Adrenal gland (tissue), 19 donors: ENCODE measurements at places on chromosomes 4 and X. TPM values are rescaled to one million over a fixed set of nuclear protein-coding genes. Genes with fewer than 3 reads are reported as not detected.
A peak's percentile ranks its signal among the peaks of the same experiment; 100 is the strongest.

Gene UGT2B15
- total RNA-seq: not detected

Gene PABPC1L2A
- not detected for total RNA-seq

Gene RBMX
- 133 TPM for total RNA-seq

Gene ALB
- total RNA-seq: 5.3 TPM

Gene NR3C2
- 11.5 TPM for total RNA-seq

Gene PDZD11
- total RNA-seq: 50.6 TPM

Gene NEUROG2
- total RNA-seq: not detected

Gene CITED1
- not detected for total RNA-seq

GRCh38 chr4:35872273-35872672, 372.0 kb downstream of the ARAP2 start:
- H3K27ac ChIP-seq: no peak overlapping the region
- H3K4me3 ChIP-seq: no peak overlapping the region
- no peak for DNase-seq
- H3K4me1 ChIP-seq: no peaks in the 10 kb centered on the region

- peaks cover 4% of the 10 kb centered on the region for H3K27me3 ChIP-seq
- no peak overlapping the region for H3K27ac ChIP-seq
- H3K36me3 ChIP-seq: no peaks in the 10 kb centered on the region
- peak; percentile 15 for DNase-seq
Observed at GRCh38 chrX:16212436-16212835, 45.2 kb downstream of the MAGEB17 start.

DNA sequence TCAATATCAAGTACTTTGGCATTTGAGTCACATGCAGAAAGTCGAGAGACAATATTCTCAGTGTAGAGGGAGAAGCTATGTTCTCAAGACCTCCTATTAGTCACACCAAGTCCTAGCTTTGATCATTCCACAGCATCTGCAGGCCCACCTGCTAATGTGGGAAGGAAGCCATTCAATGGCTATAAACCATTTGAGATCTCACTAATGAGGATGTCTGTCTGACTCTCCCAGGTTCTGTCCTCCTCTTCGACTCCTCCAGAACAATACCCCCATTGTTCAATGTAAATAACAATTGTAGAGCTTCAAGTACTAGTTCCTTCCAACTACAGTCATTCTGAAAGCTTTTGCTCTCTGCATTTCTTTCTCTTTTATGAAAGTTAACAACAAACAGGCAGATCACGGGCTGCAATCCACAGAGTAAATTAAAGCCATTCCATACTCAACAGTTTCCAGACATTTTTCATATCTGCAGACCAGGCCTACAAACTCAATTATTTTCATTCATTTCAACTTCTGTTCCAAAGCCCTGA, 140.2 kb upstream of the EDNRA start:
- no peaks in the 10 kb centered on the region for H3K4me1 ChIP-seq
- H3K36me3 ChIP-seq: no peaks in the 10 kb centered on the region
- no peak overlapping the region for H3K4me3 ChIP-seq
- no peaks in the 10 kb centered on the region for H3K27me3 ChIP-seq
- DNase-seq: no peak
- H3K27ac ChIP-seq: no peak overlapping the region

- peaks cover 12% of the 10 kb centered on the region for H3K4me1 ChIP-seq
- no peak overlapping the region for H3K4me3 ChIP-seq
- H3K27me3 ChIP-seq: no peaks in the 10 kb centered on the region
- no peak for DNase-seq
Observed at GRCh38 chr4:81498046-81498445, 26.3 kb upstream of the RASGEF1B start.

DNA sequence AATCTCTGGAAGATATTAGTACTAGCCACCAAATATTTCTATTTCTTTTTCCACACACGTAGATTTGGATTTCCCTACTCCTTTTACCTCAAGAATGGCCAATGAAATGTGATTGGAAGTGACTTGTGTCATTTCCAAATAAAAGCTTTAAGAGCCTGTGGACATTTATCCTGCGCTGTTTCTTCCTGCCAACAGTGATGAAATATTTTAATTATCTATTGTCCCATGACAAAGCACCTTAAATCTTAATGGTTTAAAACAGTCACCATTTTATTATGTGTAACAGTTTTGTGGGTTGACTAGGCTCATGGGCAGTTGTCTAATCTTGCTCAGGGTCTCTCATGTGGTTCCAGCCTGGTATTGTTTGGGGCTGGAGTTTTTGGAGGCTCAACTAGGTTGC, 3.5 kb upstream of the PGRMC2 start:
- H3K36me3 ChIP-seq: no peaks in the 10 kb centered on the region
- H3K4me1 ChIP-seq: peaks cover 8% of the 10 kb centered on the region
- H3K27ac ChIP-seq: no peak overlapping the region
- DNase-seq: no peak

DNA sequence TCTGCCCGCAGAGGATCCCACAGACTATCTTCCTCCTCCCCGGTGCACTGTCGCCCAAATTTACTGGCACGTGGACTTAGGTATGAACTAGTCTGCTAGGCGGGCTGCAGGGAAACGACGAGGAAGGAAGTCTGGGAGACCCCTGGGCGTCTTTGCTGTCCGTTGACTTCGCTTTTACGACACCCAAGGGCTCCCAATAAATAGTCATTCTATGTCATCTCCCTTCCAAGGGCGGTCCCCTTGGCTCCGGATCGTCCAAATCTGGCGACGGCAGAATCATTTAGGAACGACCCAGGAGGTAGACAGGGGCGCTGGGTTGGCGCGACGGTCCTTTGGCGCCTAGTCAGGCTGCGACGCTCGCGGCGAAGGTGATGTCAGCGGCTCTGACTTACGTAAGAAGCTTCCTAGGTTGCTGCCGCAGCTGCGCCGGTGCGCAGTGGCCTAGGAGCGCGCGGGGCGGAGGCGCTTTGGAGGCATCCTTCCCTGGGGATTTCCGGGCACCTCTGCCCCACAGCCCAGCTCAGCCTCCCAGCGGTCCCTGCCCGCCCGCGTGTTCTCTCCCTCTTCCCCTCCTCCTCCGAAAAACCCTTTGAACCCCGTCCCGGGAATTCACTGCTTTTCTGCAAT, 2.2 kb downstream of the NHS start:
- peak overlapping the region; percentile 11 for H3K4me3 ChIP-seq
- peak overlapping the region; percentile 37 for H3K27ac ChIP-seq
- peaks cover 3% of the 10 kb centered on the region for H3K27me3 ChIP-seq
- H3K4me1 ChIP-seq: no peaks in the 10 kb centered on the region

- H3K36me3 ChIP-seq: no peaks in the 10 kb centered on the region
- no peaks in the 10 kb centered on the region for H3K4me1 ChIP-seq
- no peaks in the 10 kb centered on the region for H3K27me3 ChIP-seq
- no peak overlapping the region for H3K27ac ChIP-seq
- no peak overlapping the region for H3K4me3 ChIP-seq
Observed at GRCh38 chr4:144666539-144667175, 20.7 kb downstream of the HHIP start.

DNA sequence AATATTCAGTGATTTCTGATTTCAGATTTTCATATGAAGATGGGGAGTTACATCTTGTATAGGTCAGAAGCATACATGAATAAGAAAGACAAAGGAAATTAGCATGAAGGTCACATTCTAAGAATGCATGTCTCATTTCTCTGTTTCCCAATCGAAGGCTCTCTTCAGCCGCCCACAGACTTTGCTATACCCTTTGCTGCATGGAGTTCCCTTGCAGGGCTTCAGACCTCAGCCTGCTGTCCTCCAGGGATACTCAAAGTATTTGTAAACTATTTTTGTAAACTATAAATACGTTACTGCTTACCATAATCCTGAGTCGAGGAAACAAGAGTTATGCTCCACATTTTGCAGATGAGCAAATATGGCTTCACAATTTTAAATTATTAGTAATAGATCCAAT, 738.4 kb downstream of the PCDH18 start:
- DNase-seq: no peak
- H3K36me3 ChIP-seq: no peaks in the 10 kb centered on the region
- no peak overlapping the region for H3K27ac ChIP-seq
- no peak overlapping the region for H3K4me3 ChIP-seq

DNA sequence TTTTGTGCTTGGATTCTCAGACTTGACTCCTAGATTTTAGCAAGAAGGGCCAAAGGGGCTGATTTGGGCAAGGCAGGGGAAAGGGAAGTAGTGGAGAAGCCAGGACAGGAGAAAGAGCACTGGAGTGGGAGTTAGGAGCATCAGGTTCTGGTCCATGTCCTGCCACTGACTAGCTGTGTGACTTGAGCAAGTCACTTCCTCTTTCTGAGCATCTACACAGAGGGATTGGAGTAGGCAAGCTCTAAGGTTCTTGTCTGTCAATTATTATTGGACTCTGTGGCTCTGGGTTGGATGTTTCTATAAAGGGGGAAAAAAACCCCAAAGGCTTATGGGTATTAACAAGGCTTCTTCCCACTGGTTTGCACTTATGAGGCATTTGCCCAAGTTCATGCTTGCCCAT, 24.4 kb downstream of the PLAC1 start:
- H3K27ac ChIP-seq: no peak overlapping the region
- H3K4me1 ChIP-seq: no peaks in the 10 kb centered on the region
- DNase-seq: no peak

DNA sequence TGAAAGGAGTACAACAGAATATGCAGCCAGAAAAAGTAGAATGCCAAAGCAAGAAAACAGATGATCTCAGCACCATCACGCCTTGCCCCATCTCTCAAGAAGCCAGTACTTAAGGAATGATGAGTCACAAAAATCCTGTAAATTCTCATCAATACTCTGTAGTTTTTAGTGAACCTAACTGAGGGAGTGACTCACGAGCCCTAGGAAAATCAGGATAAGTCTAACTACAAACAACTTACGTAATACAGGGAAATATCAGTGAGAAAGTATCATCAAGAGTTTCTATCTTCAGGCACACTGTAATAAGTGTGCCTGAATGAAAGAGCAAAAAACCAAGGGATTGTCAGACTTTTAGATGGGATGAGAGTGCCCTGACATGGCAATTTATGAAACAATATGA, 644.4 kb downstream of the STPG2 start:
- no peaks in the 10 kb centered on the region for H3K36me3 ChIP-seq
- no peaks in the 10 kb centered on the region for H3K4me1 ChIP-seq
- no peak overlapping the region for H3K27ac ChIP-seq
- no peak for DNase-seq

- no peak overlapping the region for H3K27ac ChIP-seq
- no peak overlapping the region for H3K4me3 ChIP-seq
- H3K27me3 ChIP-seq: no peaks in the 10 kb centered on the region
- no peaks in the 10 kb centered on the region for H3K4me1 ChIP-seq
Observed at GRCh38 chr4:27217261-27217769, 356.7 kb downstream of the STIM2 start.

DNA sequence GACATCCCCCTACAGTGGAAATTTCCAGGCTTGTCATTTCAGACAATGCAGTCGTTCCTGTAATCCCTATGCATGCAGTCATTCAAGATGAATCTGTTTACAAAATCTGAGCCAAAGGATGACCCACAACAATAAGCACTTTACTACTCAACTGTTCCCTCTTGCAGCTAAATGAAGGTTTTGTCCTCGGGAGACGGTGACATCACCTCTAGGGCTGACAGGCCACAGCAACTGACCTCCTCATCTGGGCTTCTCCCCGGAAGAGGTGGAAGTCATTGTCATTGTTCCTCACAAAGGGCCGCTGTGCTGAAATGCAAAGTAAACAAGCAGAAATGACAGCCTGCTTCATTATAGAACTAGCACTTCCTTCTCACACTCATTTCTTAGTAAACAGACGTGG, 29.2 kb downstream of the CLRN2 start:
- H3K27ac ChIP-seq: no peak overlapping the region
- H3K27me3 ChIP-seq: no peaks in the 10 kb centered on the region
- DNase-seq: no peak
- H3K36me3 ChIP-seq: no peaks in the 10 kb centered on the region
- peaks cover 8% of the 10 kb centered on the region for H3K4me1 ChIP-seq

DNA sequence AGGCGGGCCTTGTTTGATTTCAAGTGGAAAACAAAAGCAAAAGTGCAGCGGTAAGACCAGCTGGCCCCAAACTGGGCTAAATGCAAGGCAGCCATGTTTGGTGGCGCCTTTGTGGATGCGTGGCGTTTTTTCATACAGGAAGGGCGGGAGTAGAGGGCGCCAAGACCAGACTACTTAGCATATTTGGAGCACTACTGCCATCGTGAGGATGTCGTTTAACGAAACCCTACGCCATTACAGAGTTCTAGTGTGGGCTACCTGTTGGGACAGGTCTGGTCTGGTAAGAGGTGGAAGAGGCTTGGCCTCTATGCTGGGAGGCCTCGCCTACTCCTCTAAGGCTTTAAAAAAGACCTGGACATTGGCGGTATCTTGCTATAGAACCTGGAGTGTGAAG, 230.7 kb upstream of the STK26 start:
- H3K27ac ChIP-seq: peak overlapping the region; percentile 63
- H3K27me3 ChIP-seq: no peaks in the 10 kb centered on the region
- H3K4me3 ChIP-seq: no peak overlapping the region
- DNase-seq: peak; percentile 96
- no peaks in the 10 kb centered on the region for H3K4me1 ChIP-seq

DNA sequence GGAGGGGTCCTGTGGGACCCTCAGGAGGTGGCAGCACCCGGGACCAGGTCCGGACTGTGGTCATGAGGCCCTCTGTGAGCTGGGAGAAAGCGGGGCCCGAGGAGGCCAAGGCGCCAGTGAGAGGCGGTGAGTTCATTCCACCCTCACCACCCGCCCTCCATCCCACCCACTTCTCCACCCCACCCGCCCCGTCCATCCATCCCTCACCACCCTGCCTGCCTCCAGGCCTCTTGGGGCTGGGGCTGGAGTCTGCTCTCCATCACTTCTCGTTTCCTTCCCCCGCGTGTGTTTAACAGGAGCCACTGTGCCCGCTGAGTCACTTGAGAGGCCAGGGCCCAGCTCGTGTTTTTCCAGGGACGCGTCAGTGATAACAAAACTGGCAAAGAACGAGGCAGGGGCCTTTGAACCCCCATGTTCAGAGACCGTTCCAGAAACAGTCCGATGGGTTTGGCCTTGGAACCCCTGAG, 6.2 kb downstream of the SH3TC1 start:
- H3K4me1 ChIP-seq: no peaks in the 10 kb centered on the region
- no peaks in the 10 kb centered on the region for H3K27me3 ChIP-seq
- H3K4me3 ChIP-seq: no peak overlapping the region
- peak; percentile 62 for DNase-seq
- H3K36me3 ChIP-seq: no peaks in the 10 kb centered on the region

GRCh38 chr4:1992468-1993168, 16.2 kb downstream of the NELFA start:
- peaks cover 33% of the 10 kb centered on the region for H3K36me3 ChIP-seq
- no peaks in the 10 kb centered on the region for H3K4me1 ChIP-seq
- H3K27me3 ChIP-seq: no peaks in the 10 kb centered on the region
- no peak overlapping the region for H3K27ac ChIP-seq

- H3K27ac ChIP-seq: no peak overlapping the region
- no peak overlapping the region for H3K4me3 ChIP-seq
- no peak for DNase-seq
- no peaks in the 10 kb centered on the region for H3K4me1 ChIP-seq
- H3K27me3 ChIP-seq: no peaks in the 10 kb centered on the region
- no peaks in the 10 kb centered on the region for H3K36me3 ChIP-seq
Observed at GRCh38 chr4:98430708-98431403, 169.7 kb downstream of the RAP1GDS1 start.

DNA sequence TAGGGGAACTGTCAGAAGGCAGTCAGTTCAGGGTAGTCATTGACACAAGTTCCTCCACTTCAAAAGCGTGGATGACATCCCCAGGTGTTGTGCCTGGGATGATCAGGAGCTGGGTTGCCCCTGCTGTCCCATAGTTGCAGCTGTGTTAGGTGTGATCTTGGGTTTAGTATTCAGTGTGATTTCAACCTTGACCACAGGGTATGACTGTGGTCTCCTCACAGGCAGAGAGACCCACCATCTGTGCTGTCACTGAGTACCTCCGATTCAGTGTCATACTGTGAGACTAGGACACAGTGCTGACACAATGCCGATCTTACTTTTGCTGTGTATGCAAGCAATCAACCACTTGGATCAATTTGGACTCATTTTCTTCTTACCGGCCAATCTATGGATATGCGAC, 25.2 kb downstream of the FOXR2 start:
- H3K36me3 ChIP-seq: no peaks in the 10 kb centered on the region
- no peak for DNase-seq
- no peaks in the 10 kb centered on the region for H3K4me1 ChIP-seq
- peaks cover 13% of the 10 kb centered on the region for H3K27me3 ChIP-seq
- no peak overlapping the region for H3K4me3 ChIP-seq
- no peak overlapping the region for H3K27ac ChIP-seq
